ENCODE measurements at places on chromosomes 11 and 22.

GRCh38 chr11:104106136-104106754 is 57.7 kb downstream of the PDGFD start:
- no peak for DNase-seq

DNA sequence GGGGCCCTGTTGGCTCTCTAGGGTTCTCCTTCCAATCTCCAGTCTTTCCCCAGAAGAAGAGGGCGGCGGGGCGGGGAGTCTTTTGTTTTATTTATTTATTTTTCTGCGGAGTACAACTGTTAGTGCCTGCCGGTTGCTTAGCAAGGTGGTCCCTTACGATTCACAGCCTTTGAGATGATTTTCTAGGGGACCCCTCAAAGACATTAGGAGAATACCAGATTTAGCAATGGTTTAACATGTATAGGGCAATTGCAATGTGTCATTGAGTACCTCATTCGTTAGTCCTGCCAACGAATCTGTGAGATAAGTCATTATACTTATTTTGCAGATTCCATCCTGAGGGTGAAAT is 307 bp upstream of the MRPL16 start:
- no peak for DNase-seq

DNA sequence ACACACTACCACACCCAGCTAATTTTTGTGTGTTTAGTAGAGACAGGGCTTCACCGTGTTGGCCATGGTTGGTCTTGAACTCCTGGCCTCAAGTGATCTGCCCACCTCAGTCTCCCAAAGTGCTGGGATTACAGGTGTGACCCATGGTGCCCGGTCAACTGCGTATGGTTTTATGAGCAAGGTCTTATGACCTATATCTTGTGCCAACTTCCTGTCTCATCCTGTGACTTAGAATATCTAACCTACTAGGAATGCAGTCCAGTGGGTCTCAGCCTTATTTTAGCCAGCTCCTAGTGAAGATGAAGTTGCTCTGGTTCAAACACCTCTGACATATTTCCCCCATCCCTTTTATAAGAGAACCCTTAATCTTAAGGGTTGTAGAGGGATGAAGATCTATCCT is 66.1 kb upstream of the OR5AN1 start:
- DNase-seq, result no peak

GRCh38 chr22:47750086-47750485 is 987.6 kb downstream of the TBC1D22A start:
- DNase-seq, result no peak

- DNase-seq, result peak; percentile 38
These were observed 17.9 kb downstream of the GNAZ start for GRCh38 chr22:23088199-23088604.

- no peak for DNase-seq
These were observed 202.1 kb downstream of the NXPE2 start for GRCh38 chr11:114880442-114880841.

DNA sequence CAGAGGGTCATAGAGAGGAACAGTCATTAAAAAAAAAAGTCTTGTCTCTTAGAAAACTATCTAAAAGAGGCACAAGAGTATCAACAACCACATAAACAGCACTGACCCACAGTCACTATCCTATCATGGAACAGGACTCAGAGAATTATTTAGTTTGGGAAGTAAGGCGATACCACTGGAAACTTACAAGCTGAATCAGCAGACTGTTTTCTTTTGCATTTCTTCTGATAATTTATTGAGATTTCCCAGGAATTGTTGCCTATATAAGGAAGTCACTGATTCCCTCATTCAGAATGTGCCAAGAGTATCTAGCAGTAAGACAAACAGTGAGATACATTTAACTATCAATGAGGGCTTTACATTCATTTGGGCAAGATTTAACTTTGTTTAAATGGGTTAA is 304.1 kb downstream of the GUCY1A2 start:
- no peak for DNase-seq

GRCh38 chr11:113992459-113993110 is 17.7 kb downstream of the HTR3A start:
- DNase-seq, result no peak

DNA sequence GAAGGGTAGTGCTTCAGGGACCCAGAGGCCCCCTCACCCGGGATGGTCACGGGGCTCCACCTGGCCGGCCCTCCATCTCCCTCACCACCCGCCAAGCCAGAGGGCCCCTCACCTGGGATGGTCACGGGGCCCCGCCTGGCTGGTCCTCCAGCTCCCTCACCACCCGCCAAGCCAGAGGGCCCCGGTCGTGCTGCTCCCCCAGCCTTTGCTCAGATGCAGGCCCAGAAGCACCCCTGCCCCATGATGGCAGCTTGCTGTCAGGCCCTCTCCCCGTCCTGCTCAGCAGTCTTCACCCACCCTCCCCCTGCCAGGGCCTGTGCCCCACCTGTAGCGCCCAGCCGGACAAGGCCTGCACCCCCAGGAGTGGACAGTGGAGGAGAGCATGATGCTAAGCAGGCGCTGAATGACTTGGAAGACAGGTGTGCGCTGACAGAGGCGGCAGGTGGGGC is 7.3 kb downstream of the DENND6B start:
- no peak for DNase-seq

DNA sequence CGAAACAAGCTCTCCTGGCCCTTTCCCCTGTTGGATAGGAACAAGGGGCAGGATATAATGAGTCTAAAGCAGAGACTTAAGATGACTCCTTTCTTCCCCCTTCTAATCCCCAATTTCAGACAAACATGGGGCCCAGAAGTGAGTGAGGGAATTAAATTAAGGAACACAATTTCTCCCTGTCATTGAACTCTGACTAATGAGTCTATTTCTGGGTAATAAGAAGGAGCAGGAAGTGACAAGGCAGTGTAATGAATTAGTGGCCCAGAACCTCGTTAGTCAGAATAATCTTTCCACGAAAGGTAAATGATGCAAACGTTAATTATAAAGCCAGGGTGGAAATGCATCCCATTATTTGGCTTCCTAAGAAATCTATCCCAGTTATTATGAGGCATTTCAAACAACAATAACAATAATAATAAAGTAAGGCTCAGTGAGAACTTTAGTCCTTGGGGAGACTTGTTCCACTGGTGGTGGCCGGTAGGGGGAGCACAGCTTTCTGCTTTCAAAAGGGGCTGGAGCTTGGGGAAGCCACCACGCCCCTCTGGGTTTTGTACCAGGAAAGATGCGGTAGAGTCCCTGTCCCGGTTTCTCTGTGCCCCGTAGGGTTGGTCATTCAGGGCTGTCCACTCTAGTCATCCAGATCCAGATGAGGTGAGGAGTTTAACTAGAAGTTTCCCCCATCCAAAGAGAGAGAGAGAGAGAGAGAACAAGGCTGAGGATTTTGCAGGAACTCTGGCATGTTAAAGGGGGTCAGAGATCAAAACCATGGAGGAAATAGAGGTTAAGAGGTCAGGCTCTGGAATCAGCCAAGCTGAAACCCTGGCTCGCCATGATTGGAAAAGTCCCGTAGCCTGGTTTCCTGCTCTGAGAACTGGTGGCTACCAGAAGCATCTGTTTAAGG is 298.3 kb downstream of the NTM start:
- DNase-seq, result peak; percentile 74

DNA sequence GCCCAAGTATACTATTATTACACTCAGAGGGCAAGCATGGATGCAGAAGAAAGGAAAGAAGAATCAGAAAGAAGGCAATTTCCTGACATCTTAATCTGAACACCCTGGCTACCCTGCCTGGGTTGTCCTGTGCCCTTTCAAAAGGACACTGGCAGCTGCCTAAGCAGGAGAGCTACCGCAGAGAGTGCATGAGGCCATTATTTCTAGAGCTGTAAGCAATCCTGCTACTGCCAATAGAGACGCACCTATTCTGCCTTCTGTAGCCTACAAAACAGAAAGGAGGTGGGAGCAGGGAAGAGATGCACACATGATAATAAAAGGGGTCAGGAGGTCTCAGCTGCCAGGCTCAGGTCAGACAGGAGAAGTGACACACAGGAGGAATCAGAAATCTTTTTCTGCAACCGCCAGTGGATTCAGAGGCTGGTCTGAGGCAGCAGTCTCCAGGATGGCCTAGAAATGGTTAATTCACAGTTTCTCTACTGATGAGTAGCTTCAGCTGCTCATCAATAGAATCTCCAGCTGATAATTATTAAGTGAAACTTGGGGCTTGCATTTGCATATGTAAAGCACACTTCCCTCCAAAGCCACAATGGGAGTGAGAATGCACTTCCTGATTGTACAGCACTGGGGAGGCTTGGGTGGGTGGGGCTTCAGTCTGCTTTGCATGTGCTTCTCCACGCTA is 253.9 kb downstream of the LARGE1 start:
- no peak for DNase-seq

DNA sequence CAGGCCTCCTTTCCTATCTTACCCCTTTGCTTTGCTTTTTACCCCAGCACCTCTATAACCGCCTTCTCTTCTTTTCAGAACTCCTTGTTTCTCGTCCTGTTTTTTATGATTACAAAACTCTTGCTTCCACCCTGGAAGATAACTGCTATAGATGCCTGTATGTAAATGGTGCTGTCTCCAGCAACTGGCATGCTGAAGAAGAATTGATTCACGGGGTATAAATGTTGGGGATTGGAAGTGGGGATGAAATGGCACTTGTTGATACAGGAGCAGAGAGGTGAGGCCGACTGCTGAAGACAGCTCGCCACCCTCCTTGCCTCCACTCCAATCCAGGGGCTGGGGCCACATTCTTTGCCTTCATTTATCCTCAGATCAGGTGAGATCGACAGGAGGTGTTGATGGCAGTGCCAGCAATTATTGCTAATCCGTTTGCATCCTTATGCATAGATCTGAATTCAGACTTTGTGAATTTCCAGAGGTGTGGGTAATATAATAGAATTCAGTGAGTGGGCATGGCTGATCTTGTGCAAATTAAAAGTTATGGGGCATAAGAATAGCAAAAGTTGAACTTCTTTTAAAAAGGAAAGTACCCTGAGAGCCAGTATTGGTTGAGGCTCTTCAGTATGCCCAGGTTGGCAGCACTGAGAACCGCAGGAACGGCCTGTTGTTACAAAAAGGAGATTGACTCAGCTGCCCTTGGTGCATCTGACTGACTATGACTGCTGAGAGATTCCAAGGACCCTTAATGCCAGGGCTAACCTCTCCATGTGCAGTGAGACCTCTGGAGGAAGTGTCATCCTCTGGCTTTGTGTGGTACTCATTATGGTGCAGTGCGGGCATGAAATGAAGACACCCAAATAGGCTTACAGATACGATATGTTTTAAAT is 5.3 kb downstream of the NEAT1 start:
- DNase-seq, result peak; percentile 68

GRCh38 chr22:35177811-35178210 is 79.5 kb upstream of the HMGXB4 start:
- DNase-seq, result no peak

- DNase-seq, result no peak
These were observed 32.2 kb upstream of the ARFGAP3 start for GRCh38 chr22:42889304-42889703.

DNA sequence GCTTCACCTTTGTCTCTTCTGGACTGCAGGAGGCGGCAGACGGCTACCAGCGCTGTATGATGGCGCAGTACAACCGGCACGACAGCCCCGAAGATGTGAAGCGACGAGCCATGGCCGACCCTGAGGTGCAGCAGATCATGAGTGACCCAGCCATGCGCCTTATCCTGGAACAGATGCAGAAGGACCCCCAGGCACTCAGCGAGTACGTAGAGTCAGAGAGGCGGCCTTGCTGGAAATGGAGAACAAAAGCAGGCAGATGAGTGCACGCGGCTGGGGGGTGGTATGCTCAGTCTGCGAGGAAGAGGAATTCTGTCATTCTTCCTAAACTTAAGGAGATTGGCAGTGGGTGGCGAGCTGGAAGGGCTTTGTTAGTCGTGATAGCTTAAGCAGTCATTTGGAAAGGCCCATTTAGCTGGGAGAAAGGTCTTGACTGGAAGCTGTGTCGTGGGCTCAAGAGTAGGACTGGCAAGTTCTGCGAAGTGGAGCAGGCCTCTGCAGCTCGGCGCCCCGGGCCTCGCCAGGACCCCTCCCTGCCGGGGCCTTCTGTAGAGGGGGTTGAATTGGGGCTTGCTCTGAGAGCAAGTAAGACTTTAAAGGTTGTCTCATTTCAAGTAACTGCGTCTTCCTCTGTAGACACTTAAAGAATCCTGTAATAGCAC is 3.0 kb upstream of the FERMT3 start:
- DNase-seq, result no peak

GRCh38 chr11:15875943-15876342 is 480.4 kb downstream of the SOX6 start:
- no peak for DNase-seq

GRCh38 chr11:1306186-1307162 is 3.0 kb downstream of the TOLLIP start:
- DNase-seq, result no peak

DNA sequence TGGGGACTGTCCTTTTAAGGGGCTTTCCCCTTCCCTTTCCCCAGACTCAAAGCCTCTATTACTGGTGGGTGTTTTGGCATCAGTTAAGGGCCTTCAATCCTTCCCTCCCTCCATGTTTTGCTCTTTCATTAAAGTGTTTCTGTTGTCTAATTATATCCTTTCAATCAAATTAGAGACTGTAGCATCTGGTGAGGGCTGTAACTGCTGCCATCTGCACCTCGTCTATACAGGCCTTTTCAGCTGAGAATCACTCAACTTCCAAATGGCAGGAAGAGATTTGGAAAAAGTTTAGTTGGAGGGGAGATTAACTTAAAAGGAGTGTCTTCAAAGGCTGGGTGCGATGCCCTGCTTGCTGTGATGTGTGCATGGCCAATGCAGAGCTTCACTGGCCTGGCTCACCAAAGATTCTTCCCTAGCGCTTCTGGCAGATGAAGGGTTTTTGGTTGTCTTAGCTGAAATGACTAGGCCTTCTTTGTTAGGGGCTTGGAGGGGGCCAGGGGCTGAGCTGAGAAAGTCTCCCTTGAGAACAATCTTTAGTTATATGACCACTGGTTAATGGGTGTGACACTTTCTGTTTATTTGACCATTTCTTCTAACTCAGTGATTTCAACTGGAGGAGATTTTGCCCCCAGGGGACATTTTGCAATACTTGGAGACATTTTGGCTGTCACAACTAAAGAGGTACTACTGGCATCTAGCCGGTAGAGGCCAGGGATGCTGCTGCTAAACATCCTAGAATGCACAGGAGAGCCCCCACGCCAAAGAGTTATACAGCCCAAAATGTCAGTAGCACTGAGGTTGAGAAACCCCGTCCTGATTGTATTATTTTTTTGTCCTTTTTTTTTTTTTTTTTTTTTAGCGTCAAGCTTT is 7.5 kb downstream of the KREMEN1 start:
- DNase-seq, result no peak

GRCh38 chr11:57644748-57645688 is 4.7 kb downstream of the YPEL4 start:
- DNase-seq, result peak; percentile 92

DNA sequence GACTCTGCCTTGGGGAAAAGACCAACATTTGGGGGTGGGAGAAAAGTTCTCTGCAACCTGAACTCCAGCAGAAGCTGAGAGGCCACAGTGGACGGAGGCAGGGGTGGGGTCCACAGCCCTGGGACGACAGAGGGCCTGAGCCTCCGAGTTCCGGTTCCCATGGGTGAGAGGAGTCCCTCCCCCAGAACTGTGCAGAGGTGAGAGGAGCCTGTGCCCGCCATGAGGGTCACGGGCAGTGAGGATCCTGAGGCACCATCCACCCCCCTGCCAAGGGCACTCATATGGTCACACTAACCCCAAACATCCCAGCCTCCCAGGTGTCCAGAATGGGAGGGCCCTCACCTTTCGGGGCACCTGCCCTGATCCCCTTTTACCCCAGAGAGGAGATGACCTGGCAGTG is 30.5 kb downstream of the KIAA0930 start:
- DNase-seq, result no peak
